ENCODE measurements at places on chromosomes 7 and 10.

- DNase-seq = no peak
Observed at GRCh38 chr7:7919449-7919945, 49.1 kb upstream of the GLCCI1 start.

GRCh38 chr10:79262131-79262530 is 85.1 kb upstream of the PPIF start:
- DNase-seq = no peak

- no peak for DNase-seq
Observed at GRCh38 chr7:126203185-126203584, 1049.6 kb downstream of the GRM8 start.

- no peak for DNase-seq
Observed at GRCh38 chr7:98559958-98560357, 57.1 kb upstream of the NPTX2 start.

DNA sequence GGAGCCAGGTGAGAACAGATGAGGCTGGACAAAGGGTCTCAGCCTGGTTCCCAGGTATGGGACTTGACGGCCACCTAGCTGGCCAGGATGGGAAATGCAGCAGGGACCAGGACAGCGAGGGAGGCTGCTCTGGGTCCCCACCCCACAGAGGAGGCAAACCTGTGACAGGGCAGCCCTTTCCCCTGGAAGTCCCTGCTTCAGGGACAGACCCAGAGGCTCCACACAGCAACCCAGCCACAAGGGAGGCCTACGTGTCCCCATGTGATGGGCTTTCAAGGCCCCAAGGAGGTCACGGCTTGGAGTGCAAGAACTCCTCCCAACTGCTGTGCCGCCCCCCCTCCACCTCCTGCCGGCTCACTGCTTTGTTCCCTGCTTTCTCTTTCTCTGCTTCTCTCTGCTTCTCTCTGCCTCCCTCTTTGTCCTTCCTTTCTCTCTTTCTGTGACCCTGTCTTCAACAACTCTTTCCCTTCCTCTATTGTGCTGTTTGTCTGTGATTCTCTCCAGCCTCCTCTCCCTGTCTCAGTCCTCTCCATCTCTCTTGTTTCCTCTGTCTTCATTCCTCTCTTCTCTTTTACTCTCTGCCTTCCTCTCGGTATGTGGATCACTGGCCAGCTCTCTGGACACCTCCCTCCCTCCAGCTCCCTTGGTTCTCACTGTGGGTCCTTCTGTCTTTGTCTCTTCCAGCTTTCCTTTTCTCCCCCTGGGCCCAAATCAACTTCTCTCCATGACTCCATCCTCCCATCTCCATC is 9.6 kb upstream of the EIF5AL1 start:
- peak; percentile 19 for DNase-seq

DNA sequence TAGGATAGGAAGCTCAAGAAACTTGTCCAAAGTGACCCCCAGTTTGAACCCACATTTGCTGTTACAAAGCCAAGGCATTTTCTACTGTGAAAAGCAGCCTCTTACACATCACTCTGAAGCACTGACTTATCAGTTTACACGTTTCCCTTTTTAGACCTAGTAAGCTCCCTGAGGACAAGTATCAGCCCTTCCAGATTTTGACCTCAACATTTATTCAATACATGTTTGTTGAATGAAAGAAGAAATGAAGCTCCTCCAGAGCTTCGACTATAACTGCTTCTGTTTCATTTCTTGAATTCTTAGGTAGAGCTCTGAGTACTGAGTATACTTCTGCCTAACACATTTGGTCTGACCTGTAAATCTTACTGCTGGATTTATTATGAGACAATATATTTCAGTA is 2.7 kb downstream of the WASL start:
- DNase-seq = no peak

- no peak for DNase-seq
Observed at GRCh38 chr7:71482284-71482683, 350.3 kb downstream of the GALNT17 start.

DNA sequence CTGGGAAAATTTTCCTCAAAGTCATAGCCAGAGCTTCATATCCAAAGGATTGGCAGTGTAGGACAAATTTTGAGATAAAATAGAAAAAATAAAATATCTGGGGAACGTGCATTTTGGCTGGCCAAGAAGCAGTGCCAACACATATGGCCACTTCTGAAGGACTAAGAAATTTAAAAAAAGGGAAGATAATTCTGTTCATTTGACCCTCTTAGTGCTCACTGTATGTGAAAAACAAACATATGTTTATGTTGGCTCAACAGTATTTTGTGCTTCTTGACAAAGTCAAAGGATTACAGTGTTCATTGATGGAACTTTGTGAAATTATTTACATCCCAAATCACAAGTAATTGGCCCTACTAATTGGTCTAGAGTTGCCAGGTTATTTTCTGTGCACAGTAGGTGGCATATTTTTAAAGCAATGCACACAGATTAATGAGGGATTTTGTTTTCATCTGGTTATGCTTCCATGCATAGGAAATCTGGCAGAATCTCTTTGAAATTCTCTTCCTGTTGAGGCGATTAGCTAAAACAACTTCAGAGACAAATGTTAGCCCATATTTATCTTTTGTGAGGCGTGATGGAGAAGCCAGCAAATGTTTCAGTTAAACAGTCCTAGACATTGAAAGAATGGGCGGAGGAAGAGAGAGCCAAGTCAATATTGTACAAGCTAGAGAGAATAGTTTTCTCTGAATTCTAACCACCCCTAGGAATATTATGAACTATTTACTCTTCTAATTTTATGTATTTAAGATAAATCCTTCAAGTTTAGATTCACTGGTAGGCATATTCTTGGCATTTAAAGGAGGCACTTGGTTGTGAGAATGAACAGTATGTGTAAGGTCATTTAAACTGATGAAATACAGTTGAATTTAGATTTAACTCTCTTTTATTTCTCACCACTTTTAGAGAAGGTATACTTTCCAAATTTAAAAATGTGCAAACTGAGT is 237.7 kb upstream of the MBL2 start:
- DNase-seq = no peak

- no peak for DNase-seq
Observed at GRCh38 chr10:13614530-13615332, 28.0 kb downstream of the PRPF18 start.

GRCh38 chr7:842431-843031 is 10.3 kb downstream of the SUN1 start:
- no peak for DNase-seq

- no peak for DNase-seq
Observed at GRCh38 chr7:70710011-70710480, 421.9 kb upstream of the GALNT17 start.

DNA sequence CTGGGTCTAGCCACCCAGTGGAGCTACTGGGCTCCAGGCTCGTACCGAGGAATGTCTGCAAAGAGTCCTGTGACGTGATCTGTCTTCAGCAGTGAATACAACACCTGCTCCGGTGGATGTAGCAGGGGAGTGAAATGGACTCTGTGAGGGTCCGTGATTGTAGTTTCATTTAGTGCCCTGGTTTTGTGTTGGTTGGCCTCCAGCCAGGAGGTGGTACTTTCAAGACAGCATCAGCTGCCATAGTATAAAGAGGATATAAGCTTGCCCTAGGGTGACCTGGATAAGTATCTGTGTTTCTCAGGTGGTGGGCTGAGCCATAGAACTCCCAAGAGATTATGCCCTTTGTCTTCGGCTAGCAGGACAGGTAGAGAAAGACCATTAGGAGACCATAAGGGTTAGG is 24.6 kb upstream of the WNT2 start:
- no peak for DNase-seq

DNA sequence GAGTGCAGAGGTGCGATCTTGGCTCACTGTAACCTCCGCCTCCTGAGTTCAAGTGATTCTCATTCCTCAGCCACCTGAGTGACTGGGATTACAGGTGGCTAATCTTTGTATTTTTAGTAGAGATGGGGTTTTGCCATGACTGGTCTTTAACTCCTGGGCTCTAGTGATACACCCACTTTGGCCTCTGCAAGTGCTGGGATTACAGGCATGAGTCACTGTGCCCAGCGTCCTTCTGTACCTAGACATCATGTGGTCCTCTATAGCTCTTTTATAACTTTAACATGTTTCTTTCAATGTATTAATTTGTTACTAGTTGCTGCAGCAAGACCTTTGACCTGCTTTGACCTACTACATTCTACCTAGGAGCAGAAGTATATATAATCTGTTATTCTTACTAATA is 38.7 kb upstream of the BICC1 start:
- DNase-seq = no peak

- no peak for DNase-seq
Observed at GRCh38 chr10:31769564-31769963, 159.1 kb downstream of the ARHGAP12 start.

GRCh38 chr10:91702620-91703019 is 69.7 kb upstream of the PPP1R3C start:
- DNase-seq = no peak

- DNase-seq = peak; percentile 46
Observed at GRCh38 chr10:129971381-129972144, 7.5 kb upstream of the EBF3 start.

- no peak for DNase-seq
Observed at GRCh38 chr7:44151956-44152355, 10.8 kb upstream of the MYL7 start.
